ENCODE measurements at places on chromosomes 5 and 9.

GRCh38 chr9:6758498-6759184, 868 bp downstream of the KDM4C start:
- no peak for DNase-seq

DNA sequence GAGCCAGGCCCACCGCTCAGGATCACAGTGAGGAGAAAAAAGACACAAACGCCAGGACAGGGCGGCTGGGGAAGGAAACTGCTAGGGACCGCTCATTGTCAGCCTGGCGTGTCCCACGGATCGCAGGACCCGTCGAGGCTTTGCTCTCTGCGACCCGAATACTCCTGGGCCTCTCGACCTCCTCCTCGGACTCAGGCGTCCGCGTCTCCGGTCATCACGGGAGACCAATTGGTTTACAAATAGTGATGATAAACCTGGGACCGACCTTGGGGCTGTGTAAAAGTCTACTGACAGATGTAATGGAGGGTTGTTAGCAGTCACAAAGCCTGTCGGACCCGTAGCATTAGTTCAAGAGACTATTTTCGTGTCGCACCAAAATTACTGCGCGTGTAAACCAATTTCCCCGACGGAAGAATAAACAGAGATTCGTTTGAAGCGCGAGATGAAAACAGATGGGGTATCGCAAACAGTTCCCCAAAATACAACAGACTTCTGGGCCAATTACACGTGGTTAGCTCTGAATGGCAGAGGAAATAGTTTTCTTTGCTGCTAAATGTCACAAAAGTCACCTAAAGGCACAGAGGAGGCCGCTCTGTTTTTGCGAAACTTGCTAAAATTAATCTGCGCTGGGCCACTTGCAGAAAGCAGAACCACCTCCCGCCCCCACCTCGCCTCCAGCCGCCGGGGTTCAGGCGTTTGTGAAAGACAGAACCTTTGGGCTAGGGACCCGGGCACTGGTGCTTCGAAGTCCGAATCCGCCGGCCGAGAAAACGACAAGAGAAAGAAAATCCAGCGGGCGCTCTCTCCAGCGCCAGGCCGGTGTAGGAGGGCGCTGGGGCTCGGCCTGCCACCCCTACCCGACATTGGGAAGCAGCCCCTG, 67.6 kb downstream of the FOXD1 start:
- DNase-seq: no peak

DNA sequence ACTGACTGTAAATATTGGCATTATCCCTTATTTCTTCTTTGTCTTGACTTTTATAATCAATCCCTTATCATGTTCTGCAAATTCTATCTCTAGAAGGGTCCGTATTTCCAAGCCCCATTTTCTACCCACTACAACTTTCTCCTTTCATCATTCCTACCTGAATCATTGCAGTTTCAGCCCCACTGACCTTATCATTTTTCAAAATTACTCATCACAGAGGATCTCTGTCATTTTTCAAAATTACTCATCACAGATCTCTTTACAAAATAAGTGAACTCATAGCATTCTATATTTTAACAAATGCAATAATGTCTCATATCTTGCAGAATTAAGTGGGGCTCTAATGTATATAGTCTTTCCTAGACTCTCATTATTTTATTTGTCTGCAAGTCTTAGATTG, 256.9 kb upstream of the COX7C start:
- DNase-seq: no peak

DNA sequence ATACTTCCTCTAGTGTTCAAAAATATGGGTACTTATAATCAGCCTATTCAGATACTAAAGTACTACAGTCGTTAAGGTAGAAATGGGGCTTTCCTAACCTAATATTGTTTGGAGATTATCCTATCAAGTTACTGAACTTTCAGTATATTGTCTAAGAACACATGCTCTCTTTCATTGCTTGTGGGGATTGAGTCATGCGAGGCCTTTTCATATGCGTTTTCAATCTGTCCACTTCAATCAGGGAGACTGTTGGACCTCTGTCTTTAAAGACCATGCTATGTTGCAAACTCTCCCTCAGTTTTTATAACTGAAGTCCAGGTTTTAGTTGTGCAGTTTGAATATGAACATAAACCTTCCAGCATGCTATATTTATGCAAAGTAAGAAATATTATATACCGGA, 15.0 kb downstream of the PRR16 start:
- no peak for DNase-seq

- DNase-seq: no peak
These were observed 27.6 kb downstream of the ZNF622 start for GRCh38 chr5:16437977-16438376.

DNA sequence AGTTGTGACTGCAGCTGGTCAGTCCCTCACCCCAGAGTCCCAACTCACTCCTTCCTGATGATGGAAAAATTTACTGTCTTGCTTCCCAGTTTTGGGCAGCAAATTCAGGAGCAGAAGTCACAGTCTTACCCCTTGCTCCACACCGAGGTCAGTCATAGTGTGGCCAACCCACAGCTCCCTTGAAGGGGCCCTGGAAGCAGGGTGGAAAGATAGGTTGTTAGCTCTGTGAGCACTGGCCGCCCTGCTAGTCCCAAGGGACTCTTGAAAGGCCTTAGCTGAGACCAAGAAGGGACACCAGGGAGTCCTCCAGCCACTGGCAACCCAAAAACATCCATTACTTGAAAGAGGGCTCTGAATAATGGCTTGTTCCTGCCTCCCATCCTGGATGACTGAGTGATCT, 40.0 kb downstream of the GSN start:
- DNase-seq: no peak

DNA sequence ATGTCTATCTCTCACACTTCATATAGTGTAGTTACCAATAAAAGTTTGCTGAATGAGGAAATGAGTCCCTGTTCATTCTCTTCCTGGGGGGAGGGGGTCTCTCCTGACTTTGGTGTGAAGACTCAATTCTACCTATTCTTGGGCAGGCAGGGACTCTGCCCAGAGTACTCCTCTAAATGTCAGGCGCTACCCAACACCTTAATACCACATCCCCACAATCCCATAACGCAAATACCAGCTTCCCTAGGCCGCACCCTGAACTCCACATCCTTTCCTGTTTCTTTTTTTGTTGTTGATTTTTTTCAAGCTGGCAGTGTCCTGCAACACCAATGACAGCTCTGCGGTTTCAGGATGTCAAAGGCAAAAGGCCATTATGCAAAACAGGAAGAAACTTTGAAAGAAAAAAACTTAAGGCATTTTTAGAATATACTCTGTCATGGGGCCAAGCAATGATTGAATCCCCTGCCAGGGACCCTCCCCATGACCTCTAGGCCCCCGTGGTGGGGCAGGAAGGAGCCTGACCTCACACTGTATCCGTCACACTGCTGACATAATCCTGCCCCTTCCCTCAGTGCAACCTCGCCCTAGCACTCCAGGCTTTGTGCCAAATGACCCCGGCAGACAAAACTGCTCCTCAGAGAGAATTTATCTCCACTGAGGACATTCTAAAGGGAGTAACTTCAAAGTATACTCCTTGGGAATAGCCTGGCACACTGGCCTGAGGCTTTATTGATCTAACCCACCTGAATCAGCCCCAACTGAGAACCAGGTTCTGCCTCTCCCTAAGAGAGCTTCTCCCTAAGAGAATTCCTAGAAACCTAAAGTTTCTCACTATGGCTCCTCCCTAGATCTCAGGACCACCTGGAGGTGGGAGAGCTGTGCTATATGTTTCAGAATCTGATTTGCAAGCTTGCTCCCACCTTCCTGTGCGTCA, 8.0 kb downstream of the B4GALT1 start:
- DNase-seq: no peak

GRCh38 chr9:75930190-75930589, 39.7 kb downstream of the PCSK5 start:
- DNase-seq: no peak

- DNase-seq: no peak
These were observed 331.1 kb downstream of the TMEM38B start for GRCh38 chr9:106025453-106025852.

DNA sequence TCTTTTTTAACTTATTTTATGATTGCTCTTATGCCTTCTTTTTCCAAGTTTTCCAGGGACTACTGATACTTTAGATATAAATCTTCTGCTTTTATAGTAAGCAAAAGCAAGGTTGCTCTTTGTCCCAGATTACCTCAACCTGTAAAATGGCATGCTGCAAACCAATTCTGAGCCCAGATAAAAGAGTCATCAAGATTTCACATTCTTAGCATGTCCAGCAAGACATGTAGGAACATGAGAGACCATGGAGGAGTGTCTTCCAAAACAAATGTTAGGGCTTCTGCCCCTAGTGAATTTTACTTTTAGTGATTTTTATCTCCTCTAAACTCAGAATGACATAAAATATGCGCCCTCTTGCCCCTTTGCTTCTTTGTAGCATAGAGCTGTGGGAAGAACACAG, 7.0 kb upstream of the CDC20B start:
- no peak for DNase-seq

GRCh38 chr9:4861736-4862451, 69.2 kb downstream of the RCL1 start:
- DNase-seq: no peak

DNA sequence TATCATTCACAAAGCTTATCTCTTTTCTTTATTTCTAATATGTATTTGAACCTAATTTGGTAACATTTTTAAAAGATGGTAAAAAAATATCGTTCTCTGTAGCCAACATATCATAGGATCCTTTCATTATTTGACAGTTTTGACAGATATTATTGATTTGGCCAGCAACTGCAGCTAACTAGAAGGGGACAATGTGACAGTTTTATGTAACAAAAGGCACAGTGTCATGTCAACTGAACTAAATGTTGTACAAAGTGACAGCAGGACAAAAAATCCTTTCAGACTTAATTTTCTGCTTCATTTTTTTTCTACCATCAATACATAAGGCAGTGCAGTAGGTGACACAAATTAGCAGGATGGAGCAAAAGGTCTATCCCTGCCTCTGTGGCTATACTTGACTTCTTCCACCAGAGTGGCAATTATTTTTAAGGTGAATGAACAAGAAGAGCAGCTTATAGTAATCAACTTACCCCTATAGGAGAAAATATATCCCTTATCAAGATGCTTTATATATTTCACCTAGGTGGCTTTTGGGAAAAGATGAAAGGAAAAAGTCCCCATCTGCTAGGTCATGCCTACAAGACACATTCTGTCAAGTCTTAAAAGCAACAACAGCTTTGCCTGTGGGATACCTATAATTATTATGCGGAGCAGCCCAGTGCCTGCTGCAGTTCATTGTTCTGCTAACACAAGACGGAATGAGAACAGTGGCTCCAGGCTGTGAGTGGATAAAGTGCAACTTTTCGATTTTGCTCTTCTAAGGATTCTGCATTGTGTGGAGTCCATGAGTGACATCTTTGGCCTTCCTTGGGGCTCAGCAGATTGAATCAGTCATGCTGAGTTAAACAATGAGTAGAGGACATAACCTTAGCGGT, 694.9 kb downstream of the ISL1 start:
- no peak for DNase-seq

DNA sequence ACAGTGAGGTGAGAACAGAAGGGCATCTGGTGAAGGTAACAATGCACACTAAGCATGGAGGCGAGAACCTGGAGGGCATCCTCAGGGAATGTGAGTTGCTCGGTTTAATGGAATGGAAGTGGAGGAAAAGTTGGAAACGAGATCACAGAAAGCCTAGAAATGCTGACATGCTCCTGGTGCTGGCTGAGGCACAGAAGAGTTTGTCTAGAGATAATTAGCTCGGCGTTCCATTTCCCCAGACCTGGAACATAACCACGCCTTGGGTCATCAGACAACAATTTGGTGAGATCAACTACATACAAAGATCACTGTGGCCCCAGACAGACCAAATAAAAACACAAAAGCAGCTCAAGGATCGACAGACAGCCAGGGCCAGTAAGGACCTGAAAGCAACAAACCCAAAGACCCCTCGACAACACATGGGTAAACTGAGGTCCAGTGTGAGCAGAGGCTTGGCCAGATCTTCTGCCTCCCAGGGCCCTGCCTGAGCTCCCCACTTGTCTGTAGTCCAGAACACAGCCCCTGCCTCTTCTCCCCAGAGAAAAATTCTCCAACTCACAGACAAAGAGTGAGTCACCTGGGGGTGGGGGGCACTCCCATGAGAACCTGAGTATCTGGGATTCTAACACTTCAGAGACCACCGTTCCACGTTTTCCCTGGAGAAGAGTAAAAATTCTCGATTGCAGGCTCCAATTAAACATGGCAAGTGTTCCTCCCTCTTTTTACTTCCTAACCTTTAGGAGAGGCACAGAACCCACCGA, 52.5 kb downstream of the SHB start:
- DNase-seq: no peak

DNA sequence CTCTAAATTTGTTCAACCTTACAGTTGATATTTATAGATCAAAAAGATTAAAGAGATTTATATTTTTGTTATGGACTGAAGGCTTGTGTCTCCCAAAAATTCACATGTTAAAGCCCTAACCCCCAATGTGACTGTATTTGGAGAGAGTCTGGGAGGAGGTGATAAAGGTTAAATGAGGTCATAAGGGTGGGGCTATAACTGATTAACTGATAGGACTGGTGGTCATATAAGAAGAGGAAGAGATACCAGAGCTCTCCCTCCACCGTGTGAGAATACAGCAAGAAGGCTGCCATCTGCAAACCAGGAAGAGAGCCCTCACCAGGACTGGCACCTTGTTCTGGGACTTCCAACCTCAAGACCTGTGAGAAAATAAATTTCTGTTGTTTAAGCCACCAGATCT, 264.3 kb downstream of the ENC1 start:
- DNase-seq: no peak

- no peak for DNase-seq
These were observed 802 bp downstream of the SPIN1 start for GRCh38 chr9:88388886-88389605.

- DNase-seq: no peak
These were observed 79.5 kb downstream of the COL15A1 start for GRCh38 chr9:99023231-99023630.

DNA sequence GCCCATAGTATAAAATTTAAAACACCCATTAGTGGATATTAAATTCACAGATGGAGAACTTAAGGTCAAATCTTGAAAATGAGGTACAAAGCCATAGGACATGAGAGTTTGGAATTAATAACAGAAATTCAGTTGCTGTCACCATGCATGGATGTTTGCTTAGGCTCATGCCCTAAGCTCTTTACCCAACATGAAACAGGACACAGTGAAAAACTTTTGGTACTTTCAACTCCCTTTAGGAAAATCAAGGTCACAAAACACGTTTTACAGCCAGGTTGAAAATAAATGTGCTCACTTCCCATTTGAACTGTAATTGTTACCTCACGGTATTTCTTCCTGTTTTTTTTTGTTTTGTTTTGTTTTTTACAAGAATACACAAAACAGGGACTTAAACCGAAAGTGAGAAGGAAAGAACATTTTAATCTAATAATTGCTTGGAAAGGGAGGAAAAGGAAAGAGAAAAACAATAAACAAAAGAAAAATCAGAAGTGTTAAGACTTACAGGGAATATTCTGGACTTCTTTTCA, 6.1 kb upstream of the TOPORS start:
- DNase-seq: no peak

- no peak for DNase-seq
These were observed 678.4 kb upstream of the RGMB start for GRCh38 chr5:98095072-98095471.

- no peak for DNase-seq
These were observed 433.7 kb upstream of the ACO1 start for GRCh38 chr9:31950756-31951155.

GRCh38 chr9:98075332-98075805, 18.8 kb downstream of the NANS start:
- DNase-seq: no peak

Measured in SK-N-MC (cell line).